CD4-positive, alpha-beta memory T cell (primary cell): ENCODE measurements at places on chromosomes 7 and 10. TPM values are rescaled to one million over a fixed set of nuclear protein-coding genes. Genes with fewer than 3 reads are reported as not detected.

DNA sequence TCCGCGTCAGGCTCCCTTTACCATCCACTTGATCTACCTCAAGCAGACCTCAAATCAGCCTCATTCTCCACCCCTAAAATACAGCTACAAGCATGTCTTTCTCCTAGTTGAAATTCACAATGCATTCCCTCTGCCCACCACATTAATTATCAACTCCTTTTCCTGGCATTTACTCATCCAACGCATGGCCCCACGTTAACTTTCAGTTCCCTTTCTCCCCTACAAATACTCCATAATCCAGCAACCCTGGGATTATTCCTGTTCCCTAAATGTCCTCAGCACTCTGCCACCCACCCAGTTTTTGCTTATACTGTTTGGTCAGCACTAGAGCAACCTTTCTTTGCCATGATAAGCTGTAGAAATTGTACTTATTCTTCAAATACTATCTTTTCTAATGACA, 5.7 kb upstream of the VIM start:
- DNase-seq, result no peak

GRCh38 chr7:34823650-34824258, 165.7 kb downstream of the NPSR1 start:
- peak; percentile 22 for DNase-seq

- DNase-seq, result no peak
Observed at GRCh38 chr10:62159351-62159750, 109.3 kb downstream of the RTKN2 start.

DNA sequence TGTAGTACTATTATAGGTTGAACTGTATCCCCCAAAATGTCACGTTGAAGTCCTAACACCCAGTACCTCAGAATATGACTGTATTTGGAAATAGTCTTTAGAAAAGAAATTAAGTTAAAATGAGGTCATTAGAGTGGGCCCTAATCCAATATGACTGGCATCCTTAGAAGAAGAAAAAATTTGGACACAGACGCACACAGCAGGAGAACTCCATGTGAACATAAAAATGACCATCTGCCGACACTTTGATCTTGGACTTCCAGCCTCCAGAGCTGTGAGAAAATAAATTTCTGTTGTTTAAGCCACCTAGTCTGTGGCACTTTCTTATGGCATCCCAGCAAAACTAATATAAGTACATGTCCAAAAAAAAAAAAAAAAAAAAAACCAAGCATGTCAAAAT, 225.8 kb downstream of the PARD3 start:
- DNase-seq, result no peak

- no peak for DNase-seq
Observed at GRCh38 chr10:7986851-7987250, 67.6 kb upstream of the GATA3 start.

- no peak for DNase-seq
Observed at GRCh38 chr7:111785076-111785475, 222.8 kb upstream of the IMMP2L start.

- DNase-seq, result no peak
Observed at GRCh38 chr10:116287906-116288501, 15.0 kb upstream of the GFRA1 start.

DNA sequence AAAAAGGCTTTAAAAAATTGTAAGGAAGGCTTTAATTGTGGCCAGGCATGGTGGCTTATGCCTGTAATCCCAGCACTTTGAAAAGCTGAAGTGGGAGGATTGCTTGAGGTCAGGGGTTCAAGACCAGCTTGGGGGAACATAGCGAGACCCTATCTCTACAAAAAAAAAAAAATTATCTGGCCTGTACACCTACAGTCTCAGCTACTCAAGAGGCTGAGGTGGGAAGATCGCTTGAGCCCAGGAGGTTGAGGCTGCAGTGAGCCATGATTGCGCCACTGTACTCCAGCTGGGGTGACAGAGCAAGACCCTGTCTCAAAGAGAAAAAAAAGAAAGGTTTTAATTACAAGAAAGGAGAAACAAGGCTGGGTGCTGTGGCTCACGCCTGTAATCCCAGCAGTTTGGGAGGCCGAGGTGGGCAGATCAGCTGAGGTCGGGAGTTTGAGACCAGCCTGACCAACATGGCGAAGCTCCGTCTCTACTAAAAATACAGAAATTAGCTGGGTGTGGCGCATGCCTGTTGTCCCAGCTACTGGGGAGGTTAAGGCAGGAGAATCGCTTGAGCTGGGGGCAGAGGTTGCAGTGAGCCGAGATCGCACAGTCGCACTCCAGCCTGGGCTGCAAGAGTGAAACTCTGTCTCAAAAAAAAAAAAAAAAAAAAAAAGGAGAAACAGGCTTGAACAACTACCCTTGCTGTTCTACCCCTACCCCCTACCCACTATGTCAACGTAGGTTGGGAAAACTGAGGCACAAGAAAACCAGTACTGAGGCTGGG, 83.7 kb downstream of the CARD11 start:
- DNase-seq, result no peak

DNA sequence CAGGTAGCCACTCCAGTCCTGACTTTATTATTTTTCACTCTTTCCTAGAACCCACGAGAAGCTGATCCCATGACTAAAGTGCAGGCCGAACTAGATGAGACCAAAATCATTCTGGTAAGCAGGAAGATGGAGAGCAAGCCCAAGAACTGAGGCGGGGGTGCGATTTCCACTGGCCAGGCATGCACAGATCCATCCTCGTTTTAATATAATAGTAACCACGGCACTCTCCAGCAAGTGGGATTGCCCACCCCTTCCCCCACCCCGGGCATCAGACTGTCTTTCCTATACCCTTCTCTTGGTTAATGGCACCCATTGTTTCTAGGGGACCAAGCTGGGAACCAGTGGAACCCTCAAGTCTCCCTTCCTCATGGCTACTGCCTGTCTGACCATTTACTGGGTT, 7.3 kb downstream of the YKT6 start:
- no peak for DNase-seq

- DNase-seq, result no peak
Observed at GRCh38 chr10:108849688-108850087, 1073.6 kb downstream of the XPNPEP1 start.

DNA sequence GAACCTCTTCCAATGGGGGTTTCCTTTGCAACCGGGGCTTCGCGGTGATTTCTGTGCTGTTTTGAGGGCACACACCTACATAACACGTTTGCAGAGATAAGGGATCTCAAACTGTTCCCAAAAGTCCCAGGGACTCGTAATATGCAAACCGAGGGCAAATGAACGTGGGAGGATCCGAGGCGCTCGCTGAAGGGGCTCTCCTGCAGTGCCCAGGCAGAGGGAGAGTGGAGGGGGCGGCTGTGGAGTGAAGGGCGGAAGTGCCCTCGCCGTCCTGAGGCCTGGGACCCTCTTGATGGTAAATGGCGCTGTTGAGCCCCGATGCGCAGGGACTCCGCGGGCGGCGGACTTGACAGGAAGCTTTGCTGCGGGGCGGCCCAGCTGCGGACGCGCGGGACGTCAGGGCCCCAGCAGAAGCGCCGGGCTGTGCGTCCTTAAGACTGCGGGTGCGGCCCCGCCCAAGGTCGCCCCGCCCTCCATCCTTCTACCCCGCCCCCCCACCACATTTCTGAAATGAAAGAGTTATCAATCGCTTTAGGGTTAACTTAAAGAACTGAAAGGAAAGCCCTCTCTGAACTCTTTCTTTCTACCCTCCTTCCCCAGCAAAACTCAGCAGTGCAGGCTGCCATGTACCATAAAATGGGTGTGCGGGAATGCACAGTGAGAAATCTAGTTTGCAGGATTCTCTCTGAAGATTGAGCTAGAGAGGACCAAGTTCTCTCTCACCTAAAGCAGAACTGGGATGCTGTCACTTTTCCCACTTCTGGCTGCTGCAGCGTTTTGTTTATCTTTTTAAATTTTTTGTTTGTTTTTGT, 151.8 kb upstream of the YAE1 start:
- peak; percentile 22 for DNase-seq

GRCh38 chr7:148978091-148978490, 50.2 kb downstream of the PDIA4 start:
- no peak for DNase-seq

- DNase-seq, result no peak
Observed at GRCh38 chr10:114634609-114634979, 23.5 kb downstream of the ABLIM1 start.

- no peak for DNase-seq
Observed at GRCh38 chr7:117324960-117325359, 2.1 kb upstream of the WNT2 start.

GRCh38 chr7:24611130-24611529, 37.9 kb downstream of the PALS2 start:
- DNase-seq, result no peak

- no peak for DNase-seq
Observed at GRCh38 chr7:105006367-105007136, 7.5 kb upstream of the KMT2E start.

DNA sequence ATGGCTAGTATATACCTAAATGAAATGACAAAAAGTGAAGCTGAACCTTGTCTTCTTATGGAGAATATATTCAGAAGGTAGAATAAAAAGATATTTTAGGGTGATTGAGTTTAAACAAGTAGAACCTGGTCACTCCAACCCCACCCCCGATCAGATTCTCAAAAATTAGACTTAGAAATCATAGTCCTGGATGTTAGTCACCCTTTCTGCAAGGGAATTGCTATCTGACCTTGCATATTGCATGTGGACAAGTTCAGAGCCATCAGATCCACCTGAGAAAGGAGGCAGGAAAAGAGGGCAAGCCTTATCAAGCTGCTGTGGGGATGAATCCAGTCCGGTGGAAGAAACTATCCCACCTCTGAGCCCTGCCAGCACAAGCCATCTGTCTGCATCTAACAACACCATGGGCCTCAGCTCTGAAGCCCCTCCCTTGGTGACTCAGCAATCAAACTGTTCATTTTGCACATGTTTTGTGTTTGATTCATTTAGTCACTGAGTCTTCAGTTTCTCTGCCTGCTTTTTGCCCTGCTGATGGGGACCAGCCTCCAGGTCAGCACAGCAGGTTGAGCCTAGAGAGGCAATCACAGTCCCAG, 727.3 kb downstream of the AUTS2 start:
- no peak for DNase-seq

GRCh38 chr10:61565819-61566560, 96.7 kb upstream of the CABCOCO1 start:
- no peak for DNase-seq

- DNase-seq, result no peak
Observed at GRCh38 chr7:318878-319661, 29.1 kb downstream of the FOXL3 start.

DNA sequence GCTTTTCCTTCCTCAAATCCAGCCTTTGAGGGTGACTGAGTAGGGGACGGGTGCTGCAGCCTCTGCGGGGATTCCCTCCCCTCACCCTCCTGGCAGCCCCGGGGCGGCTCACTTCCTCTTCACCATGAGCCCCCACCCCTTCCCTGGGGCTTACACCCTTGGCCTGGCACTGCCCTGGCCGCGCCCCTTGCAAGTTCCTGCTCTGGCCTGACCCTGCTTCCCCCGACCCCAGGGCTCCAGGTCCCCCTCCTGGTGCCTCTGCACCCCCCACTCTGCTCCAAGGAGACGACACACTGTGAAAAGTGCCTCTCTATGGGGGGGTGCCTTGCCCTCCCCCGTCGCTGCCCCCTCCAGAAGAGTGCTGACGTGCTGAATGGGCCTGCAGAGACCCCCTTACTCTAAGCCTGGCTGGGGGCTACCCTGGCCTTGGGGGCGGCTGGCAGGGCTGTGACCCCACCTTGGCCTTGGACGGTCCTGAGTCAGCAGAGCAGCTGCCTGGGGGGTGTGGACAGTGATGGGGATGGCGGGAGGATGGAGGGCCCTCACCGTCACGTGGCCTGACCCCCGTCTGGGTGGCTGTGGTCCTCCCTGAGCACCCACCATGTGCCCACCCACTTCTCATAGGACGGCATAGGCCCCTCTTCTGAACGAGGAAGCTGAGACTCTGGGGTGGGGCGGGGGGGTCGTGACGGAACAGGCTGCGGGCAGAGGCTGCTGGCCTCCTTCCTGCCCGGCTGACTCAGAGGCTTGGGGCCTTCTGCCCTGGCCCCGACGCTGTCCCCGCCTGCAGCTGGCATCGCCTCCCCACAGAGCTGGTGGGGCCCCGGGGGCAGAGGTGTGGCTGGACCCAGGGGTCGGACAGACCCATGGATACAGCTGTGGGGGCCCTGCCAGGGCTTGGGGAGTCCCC, 9.8 kb downstream of the LFNG start:
- peak; percentile 52 for DNase-seq

Gene TMEM26
- total RNA-seq, result not detected

Gene MYOZ1
- not detected for total RNA-seq

Gene AKR1D1
- not detected for total RNA-seq

Gene OR2A1
- not detected for total RNA-seq

Gene BAMBI
- total RNA-seq, result 0.29 TPM

Gene PRTFDC1
- total RNA-seq, result 0.23 TPM
